MCF 10A (cell line): ENCODE measurements at places on chromosomes 11 and 22.

GRCh38 chr11:62953811-62954210 is 31.0 kb downstream of the SLC22A6 start:
- no peak for DNase-seq

DNA sequence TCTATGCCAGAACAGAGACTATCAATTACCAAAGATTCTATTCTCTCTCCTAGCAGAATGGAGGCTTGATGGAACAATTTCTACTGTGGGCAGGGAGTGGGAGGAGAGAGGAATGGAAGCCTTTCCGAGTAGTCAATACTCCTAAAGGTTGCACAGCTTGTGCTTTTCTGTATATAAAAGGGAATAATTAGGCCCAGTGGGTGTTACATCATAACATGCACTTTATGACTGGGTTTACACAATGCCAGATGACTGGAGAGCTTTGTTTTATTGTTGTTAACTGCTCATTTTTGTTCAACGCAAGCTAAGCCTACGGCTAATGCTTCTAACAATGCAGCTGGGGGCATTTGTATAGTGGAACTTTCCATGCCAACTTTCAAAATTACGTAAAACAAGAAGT is 2237.9 kb upstream of the RAG2 start:
- DNase-seq = peak; percentile 3

GRCh38 chr11:131095511-131096185 is 179.4 kb upstream of the SNX19 start:
- DNase-seq = no peak

DNA sequence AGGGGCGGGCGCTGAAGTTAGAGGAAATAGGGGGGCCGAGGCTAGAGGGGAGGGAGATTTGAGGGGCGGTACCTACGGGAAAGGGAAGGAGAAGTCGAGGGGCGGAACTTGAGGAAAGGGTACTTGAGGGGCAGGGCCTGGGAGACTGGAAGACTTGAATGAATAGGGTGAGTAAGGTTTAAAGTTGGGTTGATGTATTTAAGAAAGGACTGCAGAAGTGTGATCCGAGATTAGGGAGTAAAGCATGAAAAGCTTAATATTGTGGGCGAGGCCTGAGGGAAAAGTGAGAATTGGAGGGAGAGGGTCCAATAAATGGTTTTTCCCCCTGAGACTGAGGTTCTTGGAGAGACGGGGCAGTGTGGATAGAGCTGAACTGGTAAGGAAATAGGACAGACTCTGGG is 723 bp downstream of the HSCB start:
- no peak for DNase-seq

- peak; percentile 23 for DNase-seq
Observed at GRCh38 chr11:4496557-4497248, 14.3 kb downstream of the OR52K1 start.

- DNase-seq = no peak
Observed at GRCh38 chr22:44831885-44832284, 79.5 kb downstream of the ARHGAP8 start.

DNA sequence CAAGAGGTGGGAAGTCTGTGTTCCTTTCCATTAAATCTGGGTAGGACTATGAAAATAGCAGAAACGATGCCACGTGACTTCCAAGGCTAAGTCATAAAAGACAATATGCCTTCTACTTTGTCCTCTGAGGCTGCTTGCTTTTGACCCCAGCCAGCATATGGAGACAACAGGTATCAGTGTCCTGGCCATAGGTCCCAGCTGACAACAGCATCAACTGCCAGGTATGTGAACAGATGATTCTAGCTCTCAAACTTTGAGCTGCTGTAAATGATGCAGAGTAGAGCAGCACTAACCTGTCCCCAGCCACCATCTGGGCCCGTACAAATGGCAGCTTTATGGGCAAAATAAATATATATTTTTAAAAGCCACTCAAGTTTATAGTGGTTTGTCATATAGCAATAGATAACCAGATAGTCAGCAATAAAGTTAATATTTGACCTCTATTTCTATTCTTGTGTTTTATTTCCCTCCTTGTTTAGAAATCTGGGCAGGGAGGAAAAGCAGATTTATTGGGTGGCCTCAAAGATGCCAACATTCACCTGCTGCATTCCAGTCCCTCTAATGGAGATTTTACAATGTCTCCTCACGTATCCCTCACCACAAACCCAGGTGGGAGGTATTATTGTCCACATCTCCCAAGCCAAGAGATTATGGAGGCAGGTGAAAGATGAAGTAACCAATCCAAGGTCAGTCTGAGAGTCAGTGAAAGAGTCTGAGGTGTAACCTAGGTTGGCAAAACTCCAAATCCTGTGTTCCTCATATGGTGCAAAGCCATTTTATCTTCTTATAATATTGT is 209.6 kb upstream of the LARGE1 start:
- DNase-seq = no peak

DNA sequence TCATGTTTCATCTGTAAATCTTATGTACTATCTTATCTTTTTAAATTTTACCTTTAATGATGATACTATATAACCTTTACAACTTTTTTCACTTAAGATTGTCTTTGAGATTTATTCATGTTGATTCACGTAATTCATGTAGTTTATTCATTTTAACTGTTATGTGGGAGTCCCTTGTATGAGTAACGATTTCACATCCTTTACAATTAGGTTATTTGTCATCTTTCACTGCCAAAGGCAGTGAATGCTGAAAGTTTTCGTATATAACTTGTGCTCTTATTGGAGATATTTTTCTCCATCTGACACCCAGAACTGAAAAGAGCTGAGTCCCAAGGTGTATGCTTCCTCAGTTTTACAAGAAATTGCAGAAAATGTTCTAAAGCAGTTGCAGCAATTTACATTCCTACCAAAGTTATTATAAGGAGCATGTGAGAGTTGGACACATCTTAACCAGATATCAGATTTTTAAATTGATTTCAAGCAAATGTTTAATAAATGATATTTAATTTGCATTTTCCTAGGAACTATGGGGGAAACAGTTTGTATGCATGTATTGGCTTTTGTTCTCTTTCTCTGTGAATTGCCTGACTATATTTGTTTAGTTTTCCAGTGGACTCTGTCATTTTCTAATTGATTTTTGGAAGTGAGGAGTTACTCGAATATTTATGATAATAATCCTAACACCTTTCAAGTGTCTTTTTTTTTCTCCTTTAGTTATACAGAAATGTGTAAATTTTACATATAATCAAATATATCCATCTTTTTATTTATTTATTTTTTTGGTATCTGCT is 6.4 kb downstream of the ARL14EP start:
- DNase-seq = no peak

GRCh38 chr11:75277211-75277805 is 36.7 kb downstream of the TPBGL start:
- DNase-seq = no peak

DNA sequence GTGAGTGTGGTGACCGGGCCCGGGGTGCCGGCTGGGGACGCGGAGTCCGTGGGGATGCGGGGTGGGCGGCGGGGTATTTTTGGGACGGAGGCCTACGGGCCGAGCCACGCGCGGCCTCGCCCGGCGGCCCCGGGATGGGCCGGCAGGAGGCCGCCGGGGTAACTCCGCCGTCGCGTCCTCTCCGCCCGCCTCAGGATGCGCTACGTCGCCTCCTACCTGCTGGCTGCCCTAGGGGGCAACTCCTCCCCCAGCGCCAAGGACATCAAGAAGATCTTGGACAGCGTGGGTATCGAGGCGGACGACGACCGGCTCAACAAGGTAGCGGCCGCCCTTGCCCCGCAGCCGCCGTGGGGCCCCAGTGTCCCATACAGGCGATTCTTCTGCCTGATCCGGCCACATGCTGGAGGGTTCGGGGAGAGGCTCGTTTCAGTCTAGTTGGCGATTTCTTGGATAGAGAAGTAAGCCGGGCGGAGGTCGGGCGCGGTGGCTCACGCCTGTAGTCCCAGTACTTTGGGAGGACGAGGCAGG is 337 bp downstream of the RPLP2 start:
- no peak for DNase-seq

GRCh38 chr11:134506046-134506445 is 94.0 kb upstream of the B3GAT1 start:
- no peak for DNase-seq

- DNase-seq = peak; percentile 39
Observed at GRCh38 chr22:27331526-27332281, 469.9 kb downstream of the MN1 start.

GRCh38 chr11:61966734-61967115 is 709 bp downstream of the FTH1 start:
- peak; percentile 64 for DNase-seq

- no peak for DNase-seq
Observed at GRCh38 chr11:133747409-133747808, 97.9 kb downstream of the SPATA19 start.

- no peak for DNase-seq
Observed at GRCh38 chr22:37068859-37069258, 17.3 kb downstream of the KCTD17 start.

GRCh38 chr11:21414953-21415352 is 745.6 kb downstream of the NELL1 start:
- DNase-seq = no peak

GRCh38 chr22:29251265-29251664 is 16.5 kb downstream of the RHBDD3 start:
- DNase-seq = no peak

- peak; percentile 49 for DNase-seq
Observed at GRCh38 chr22:42434748-42435425, 2.7 kb upstream of the NFAM1 start.

DNA sequence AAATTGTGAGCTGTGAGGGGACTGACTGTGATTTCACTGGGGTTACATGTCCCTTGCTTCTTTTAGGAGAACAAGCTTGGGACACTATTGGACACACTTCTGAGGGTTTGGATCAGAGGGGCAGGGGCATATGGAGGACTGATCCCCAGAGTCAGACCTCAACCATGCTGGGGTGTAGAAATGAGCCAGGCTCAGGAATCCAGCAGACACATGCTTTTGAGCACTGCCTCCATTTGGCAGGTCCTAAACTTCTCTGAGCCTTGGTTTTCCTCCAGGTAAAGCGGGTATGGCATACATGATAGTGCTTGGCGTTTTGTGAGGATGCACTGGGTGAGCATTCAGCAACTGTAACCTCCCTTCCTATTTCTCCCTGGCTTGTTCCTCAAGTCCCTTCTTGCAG is 74.7 kb downstream of the ADAMTS15 start:
- no peak for DNase-seq

DNA sequence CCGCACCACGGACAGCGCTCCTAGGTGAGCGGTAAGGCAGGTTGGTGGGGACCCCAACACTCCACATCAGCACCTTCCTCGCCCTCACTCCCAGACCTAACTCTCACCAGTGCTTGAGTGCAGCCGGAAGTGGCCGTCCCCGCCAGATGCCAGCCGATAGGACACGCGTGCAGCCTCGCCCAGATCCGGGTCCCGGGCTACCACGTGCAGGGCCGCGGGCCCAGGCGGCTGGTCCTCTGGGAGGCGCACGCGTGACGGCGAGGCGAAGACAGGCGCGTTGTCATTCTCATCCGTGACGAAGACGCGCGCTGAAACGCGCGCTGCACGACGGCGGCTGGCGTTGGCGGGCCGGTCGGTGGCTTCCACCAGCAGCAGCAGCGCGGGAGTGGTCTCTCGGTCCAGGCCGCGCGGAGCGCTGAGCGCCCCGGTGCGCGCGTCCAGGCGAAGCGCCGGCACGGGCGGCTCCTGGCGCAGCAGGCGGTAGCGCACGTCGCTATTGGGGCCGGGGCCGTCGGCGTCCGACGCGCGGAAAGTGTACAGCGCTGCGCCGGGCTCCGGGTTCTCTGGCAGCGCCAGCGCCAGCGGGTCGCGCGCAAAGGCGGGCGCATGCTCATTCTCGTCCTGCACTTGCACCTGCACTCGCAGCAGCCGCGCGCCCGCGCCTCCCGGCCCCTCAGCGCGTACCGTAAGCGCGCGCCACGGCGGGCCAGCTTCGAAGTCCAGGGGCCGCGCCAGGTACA is 10.8 kb upstream of the TPP1 start:
- DNase-seq = no peak

DNA sequence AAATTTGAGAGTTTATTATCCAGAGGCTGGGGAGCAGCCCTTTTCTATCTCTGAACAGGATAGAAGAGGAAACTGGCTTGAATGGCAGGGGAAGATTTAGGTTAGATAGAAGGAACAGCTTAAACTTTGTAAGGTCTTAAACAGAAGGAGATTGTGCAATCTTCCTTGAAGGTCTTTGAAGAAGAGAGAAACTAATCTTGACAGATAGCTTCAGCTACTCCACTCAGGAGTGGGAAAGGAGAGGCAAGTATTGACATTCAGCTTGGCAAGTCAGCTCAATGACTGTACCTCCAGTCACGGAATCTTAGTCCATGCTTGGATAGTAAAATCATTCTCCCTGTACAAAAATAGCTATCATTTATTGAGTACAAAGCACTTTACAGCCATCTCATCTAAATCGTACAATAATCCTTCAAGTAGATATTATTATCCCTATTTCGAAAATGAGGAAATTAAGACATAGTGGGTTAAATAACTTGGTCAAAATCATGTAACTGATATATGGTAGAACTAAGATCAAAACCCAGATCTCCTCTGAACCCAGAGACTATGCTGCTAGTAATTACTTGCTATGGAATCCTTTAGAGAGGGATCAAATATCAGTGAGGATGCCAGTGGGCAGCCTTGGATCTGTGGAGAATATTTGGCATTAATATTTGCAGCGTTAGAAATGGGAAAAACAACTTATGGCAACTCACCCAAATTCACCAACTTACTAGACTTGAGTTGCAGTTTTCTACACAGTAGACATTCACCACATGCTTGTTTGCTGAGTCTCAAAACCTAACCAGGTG is 14.6 kb downstream of the C11orf97 start:
- no peak for DNase-seq

DNA sequence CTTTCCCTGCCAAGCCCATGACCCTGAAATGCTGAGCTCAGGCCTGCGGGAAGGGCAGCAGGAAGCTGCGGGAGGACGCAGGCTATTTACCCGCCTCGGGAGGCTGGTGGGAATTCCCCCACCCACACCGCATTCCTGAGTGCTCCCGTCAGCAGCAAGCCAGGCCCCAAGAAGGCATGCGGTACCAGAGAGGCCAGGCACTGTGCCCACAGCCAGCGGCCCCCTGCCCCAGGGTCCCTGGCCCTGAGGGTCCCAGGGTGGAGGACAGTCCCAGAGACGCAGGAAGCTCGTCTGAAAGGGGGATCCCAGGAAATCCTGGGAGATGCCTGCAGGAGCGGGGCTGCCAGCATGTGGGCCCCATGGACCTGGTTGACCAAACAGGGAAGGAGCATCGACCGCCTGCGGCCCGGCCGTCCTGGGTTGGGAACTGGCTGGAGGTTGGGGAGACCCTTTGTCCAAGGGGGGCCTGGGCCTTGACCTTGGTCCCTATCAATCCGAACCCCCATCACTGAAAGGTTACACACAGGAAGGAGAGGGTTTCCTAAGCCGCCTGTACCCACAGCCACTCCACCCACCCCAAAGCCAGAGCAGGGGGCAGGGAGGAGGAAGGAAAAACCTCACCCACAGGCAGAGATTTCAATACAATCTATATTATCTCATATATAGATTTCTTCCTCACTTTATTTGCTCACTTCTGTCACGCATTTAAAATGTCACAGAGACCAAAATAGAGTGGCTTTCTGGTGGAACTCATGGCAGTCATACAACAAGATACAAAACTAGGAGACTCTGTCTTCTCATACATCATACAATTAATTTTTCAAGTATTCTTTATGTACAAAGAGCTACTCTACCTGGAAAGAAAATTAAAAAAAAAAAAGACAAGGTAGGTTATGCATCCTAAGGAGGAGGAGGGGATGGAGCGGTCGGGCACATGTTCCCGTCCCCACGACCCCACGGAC is 17.1 kb downstream of the MAFF start:
- DNase-seq = peak; percentile 93
